Activated CD8-positive, alpha-beta memory T cell treated with anti-CD3 and anti-CD28 coated beads, Interleukin-2, amount 50 U/mL, for 4 hours (primary cell): ENCODE measurements at places on chromosomes 2 and 18.

- DNase-seq = no peak
Measured at GRCh38 chr2:81395746-81396145, 1091.2 kb upstream of the LRRTM1 start.

GRCh38 chr2:84494070-84494469 lies 22.2 kb upstream of the DNAH6 start:
- DNase-seq = no peak

DNA sequence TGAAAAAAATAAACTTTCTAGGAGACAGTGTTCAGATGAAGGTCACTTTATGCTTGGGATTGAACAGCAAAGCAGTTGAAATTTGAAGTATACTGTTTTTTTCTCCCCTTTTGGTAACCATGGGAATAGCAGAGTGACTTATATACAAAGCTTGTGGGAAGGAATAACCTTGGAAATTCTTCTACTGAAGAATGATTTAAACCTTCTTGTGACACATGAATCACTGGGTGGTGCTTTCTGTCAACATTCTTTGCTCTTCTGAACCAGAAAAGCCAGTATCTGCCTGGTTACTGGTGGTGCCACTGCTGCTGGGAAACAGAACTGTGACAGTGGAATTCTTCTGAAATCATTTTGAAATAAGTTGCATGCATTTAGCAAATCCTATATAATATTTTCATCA lies 39.4 kb upstream of the RND3 start:
- DNase-seq = no peak

DNA sequence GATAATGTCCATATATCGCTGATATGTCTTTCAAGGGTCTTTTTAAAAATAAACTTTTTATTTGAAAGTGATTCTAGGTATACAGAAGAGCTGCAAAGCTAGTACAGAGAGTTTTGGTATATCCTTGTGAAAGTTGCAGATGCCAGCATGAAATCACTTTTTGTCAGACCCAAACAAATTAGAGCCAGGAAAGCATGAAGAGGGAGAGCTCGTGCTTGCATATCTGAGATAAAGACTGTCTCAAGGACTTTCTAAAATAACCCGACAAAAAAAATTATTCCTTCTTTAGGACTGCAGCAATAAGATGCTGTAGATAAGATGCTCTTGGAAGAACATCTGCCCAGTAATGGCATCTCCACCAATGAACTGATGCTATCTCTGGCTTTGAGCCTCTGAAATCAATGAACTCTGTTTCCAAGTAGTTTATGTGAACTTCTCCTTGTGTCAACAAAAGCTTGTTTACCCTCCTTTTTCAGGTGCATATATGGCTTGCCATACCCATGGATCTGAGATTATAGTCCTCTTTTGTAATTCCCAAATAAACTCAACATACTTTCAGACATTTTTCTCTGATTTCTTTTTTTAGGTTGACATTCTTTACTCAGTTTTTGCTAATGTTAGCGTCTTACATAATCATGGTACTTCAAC lies 774.6 kb upstream of the FAM98A start:
- DNase-seq = no peak

GRCh38 chr2:136242687-136243277 lies 124.8 kb upstream of the CXCR4 start:
- peak; percentile 46 for DNase-seq

GRCh38 chr18:45232061-45232460 lies 383.2 kb upstream of the SLC14A2 start:
- no peak for DNase-seq

GRCh38 chr2:196113061-196113974 lies 44.7 kb upstream of the DNAH7 start:
- DNase-seq = no peak

DNA sequence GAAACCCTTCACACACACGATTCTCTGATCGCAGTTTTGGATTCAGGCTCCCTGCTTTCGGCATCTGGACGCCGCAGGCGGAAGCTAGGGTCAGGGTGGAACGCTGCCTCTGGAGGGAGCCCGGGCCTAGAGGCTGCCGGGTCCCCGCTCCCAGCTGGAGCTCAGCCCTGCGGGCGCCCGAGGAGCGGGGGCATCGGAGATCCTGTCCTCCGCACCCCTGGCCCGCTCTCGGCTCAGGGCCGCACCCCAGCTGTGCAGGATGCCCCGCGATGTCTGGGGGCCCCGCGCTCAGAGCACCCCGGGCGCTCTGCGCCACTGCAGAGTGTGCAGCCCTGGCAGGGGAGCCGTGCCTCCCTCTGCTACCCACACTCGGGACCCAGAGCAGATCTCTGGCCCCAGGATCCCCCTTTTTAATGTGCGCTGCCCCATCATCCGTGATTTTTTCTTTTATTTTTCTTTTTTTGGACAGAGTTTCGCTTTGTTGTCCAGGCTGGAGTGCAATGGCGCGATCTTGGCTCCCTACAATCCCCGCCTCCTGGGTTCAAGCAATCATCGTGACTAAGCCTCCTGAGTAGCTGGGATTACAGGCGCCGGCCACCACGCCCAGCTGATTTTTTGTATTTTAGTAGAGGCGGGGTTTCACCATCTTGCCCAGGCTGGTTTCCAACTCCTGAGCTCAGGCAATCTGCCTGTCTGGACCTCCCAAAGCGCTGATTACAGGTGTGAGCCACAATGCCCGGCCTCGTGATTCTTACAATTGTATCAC lies 54.8 kb upstream of the TUBA3E start:
- no peak for DNase-seq

DNA sequence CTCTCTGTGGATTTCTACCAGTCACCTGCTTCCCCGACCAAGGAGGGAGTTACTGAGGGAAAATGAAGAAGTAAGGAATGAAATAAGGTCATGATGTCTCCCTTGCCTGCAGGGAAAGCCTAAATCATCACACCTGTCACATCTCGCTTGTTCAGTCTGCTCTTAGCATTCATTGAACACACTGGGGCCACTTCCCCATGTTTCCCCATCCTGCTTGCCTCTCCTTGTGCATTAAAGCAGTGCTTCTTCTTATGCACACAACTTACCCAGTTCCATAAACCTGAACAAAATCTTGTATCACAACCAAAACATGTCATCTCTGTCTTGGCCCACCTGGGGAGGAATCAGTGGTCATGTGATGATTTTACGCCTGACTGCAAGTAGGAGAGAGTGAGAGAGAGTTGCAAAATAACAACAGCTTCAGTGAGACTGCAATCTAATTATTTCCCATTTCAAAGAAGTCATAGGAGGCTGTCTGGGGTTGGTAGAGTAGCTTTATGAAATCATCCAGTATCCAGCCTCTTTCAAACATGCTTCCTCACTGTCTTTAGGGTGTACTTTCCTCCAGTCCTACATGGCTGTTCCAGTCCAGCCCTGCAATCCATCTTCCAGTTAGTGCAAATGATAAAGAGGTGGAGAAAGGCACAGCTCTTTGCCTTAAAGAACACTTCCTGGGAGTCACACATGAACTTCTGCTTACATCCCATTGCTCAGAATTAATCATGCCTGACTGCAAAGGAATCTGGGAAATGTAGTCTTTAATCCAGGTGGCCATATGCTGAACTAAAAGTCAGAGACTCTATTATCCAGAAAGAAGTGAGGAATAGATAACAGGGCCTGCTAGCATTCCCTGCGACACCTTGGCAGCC lies 220.1 kb downstream of the HAUS1 start:
- no peak for DNase-seq

GRCh38 chr2:205531072-205531471 lies 151.2 kb upstream of the NRP2 start:
- no peak for DNase-seq

DNA sequence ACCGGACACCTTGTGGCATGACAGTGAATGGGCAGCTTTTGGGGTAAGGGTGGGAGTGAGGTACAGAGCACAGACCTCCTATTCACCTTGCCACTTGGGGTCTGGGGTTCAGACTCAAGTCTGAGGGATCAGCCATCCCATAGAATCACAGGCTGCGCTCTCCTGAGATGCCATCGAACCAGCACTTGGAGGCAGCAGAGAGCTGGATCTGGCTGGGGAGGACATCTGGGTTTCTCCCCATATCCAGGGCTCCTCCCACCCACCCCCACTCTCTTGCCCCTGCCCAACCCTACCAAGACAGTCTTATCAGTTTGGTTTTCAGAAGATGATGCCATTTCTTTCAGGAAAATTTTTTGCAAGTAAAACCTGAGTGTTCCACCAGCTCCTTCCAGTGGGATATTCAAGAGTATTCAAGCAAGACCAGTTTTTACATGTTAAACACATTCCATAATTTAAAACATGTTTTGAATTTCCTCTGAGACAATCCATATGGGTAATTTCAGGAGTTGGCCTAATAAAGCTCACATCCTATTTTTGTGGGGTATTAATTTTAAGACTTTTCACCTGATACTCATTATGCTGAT lies 29.2 kb upstream of the TEX44 start:
- DNase-seq = no peak

GRCh38 chr2:27907547-27907946 lies 17.0 kb downstream of the BABAM2 start:
- no peak for DNase-seq

GRCh38 chr2:74429487-74430451 lies 8.2 kb downstream of the WDR54 start:
- DNase-seq = no peak

DNA sequence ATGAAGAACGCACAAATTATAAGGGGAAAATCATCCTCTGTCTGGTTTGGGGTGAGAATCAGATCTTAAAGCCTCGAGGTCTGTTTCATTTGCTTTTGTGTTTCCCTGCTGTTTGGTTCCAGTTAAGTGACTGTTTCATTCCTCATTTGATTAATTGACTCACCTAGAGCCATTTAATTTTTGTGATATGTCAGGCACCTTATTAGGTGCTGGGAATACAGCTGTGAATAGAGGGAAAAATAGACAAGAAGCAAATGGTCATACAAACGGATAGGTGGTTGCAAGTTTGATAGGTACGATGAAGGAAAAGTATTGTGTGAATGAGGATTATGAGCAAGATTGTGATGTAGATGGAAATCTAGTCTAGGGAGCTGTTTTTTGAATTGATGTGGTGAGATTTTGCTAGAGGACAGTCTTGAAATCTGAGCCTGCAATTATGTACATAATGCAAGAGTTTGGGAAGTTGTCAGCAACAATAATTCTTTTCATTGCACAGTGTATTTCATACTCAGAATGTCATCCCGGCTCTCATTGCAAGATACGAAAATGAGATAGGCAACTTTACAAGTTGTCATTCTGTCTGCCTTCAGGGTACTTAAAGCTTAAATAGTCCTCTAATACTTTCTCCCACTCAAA lies 2.2 kb downstream of the ACSL3 start:
- DNase-seq = no peak

DNA sequence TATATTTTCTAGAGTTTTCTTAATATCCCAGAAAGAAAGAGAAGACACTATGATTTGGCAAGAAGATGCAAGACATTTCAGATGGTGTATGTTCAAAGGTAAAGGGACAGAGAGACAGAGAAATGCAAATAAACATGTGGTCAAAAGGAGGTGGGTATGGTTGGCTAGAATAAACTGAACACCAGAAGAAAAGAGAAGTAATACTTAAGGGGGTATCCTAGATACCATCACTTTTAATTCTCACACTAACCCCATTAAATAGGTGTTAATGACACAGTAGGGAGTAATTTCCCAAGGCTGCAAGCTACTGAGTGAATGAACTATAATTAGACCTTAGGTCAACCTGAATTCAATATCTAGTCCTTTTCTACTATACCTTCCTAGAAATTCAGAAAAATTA lies 111.2 kb upstream of the CD226 start:
- DNase-seq = no peak

- no peak for DNase-seq
Measured at GRCh38 chr2:43343573-43344304, 117.3 kb upstream of the ZFP36L2 start.

DNA sequence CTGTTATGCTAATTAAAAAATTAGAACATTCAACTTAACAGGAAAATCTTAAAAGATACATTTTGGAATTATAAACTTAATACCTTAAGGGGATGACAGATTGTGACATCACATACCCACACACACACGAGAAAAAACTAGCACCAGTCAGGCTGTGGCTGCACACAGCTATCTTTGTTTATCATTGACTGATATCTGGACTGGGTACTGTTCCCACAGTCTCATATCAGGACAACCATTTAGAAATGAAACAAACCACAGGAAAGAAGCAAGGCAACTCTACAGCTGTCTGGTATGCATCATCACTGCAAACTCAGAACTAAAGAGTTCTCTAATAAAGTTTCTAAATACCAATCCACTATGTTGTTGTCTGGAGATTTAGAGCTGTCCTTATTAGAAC lies 210.9 kb upstream of the SMAD7 start:
- no peak for DNase-seq

DNA sequence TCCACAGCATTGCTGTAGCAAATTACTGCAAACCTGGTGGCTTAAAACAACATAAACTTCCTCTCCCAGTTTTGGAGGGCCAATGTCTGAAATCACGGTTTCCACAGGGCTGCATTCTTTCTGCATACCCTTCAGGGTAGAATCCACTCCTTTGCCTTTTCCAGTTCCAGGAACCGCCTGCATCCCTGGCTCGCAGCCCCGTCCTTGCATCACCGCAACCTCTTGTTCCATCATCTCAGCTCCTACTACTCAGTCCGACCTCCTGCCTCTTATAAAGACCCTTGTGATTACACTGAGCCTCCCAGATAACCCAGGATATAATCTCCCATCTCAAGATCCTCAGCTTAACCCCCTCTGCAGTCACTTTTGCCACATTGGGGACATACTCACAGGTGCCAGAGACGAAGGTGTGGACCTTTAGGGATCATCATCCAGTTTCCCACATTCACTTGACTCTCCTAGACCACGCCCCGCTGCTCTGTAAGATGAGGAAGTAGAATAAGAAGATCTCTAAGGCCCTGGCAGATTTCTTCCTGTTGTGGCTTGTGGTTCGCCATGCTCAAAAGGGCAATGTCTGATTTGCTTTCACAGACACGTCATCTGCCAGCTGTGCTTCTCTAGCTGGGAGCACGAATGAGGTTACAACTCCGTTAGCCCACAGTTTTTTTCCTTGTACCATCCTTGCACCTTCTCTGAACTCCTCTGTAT lies 103.6 kb upstream of the AGAP1 start:
- DNase-seq = peak; percentile 40

DNA sequence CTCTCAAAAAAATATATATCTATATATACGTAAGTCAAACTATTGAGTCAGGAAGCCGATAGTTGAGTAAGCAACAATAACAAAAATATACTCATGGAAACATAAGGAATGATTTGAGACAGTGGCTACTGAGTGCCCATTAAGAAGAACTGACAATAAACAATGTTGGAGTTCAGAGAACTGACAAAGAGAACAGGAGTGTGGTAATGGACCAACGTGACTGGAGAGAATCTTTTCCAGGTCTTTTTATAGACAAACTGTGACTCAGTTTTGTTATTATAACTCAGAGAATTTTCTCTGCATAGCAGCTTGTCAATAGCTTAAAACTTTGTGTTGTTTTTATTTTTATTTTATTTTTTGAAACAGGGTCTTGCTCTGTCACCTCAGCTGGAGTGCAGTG lies 4.6 kb upstream of the GALM start:
- no peak for DNase-seq

GRCh38 chr2:224520064-224520463 lies 65.1 kb downstream of the CUL3 start:
- peak; percentile 20 for DNase-seq

GRCh38 chr2:52342458-52342857 lies 1310.5 kb upstream of the NRXN1 start:
- DNase-seq = no peak
